Fibroblast of lung (primary cell): ENCODE measurements at places on chromosomes 3 and 15. TPM values are rescaled to one million over a fixed set of nuclear protein-coding genes. Genes with fewer than 3 reads are reported as not detected.

Gene EPHA3
- 0.26 and 0.99 TPM in 2 replicates for total RNA-seq

- peak; percentile 22 for DNase-seq
These were observed 23.9 kb downstream of the SLTM start for GRCh38 chr15:58909616-58910015.

DNA sequence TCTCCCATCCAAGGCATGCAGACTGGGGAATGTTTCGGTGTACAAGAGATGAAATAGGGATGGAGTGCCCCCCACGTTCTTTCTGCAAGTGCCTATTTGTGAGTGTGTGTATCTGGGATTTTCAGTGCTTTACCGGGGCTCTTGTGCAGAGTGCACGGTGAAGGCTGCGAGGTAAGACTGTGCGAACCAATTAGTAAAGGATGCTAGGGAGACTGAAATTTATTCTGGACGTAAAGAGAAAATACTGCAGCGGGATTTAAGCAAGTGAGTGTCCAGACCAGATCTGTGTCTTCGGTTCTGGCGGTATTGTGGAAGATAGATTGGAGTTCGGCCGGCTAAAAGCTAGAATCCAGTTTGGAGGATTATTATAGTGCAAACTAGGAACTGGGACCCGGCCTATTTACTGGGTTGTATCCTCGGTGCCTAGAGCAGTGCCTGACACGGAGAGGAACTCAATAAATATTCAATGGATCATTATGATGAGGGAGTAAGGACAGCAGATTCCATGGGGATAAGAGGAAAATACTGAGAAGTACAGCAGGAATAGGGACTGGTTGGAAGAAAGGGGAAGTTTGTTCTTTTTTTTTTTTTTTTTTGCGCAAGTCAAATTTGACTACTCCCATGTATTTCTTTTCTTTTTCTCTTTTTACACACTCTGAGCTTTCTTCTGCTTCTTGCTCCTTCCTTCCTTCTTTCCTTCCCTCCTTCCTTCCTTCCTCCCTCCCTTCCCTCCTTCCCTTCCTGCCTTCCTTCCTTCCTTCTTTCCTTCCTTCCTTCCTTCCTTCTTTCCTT lies 580 bp upstream of the MAGEF1 start:
- no peak for DNase-seq

- DNase-seq = no peak
These were observed 3.0 kb downstream of the IDH2 start for GRCh38 chr15:90099072-90099867.

DNA sequence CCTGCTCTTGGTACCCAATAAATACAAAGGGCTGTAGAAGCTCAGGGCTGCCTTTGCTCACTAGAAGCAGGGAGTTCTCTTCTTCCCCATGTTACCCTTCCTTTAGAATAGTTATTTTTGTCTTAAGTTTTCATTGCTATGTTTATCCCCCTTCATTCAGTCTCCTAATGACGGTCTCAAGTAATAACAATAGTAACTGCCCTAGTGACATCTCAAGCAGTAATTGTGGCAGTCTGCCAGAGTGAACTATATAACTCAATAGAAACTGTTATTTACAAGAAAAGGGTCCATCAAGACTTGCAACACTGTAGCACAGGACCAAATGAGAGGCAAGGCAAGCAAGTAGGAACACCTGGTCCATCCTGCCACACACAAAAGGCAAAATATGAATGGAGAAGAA lies 32.5 kb upstream of the SIN3A start:
- no peak for DNase-seq

GRCh38 chr3:188686324-188686723 lies 485.4 kb upstream of the TPRG1 start:
- no peak for DNase-seq

DNA sequence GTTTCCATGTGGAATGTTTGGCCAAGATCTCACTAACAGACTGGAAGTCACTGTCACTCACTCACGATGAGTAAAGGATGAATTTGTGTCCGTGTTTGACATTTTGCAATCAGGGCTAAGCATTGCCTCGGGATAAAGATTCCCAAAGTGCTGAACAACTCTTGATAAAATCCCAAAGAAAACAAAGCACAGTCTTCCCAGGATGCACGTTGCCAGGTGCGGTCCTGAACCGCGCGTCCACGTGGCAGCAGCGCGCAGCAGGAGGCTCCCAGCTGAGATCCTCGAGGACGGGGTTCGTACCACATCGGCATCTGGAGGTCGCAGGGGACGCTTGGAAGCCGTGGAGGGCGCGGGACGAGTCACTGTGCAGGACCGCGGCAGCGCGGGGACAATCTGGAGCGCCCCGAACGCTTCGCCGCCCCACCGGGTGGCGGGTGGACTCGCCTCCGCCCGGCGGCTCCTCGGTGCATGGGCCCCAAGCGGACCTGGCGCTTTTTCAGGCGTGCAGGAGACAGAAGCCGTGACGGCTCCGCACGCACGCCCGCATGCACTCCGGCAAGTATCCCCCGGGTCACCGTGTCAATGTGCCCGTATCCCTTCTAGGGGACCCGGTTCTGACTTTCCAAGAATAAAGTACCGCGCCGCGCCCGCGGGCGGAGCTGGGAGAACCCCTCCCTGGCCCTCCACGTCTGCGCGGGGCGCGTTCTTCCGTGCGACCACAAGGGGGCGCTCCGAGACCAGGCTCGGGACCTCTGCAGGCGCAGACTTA lies 17.7 kb downstream of the CPN2 start:
- peak; percentile 78 for DNase-seq

Gene CATSPER2
- 1.0 and 2.3 TPM in 2 replicates for total RNA-seq

Gene EPHB1
- total RNA-seq = 0.50 TPM in 1 of 2 replicates, not detected in the other

GRCh38 chr15:99717161-99718009 lies 15.9 kb downstream of the LYSMD4 start:
- DNase-seq = no peak

Gene CCDC39
- total RNA-seq = under 0.01 TPM in 2 replicates

- DNase-seq = no peak
These were observed 11.2 kb downstream of the ESYT3 start for GRCh38 chr3:138445654-138446053.

GRCh38 chr3:195868336-195868865 lies 40.0 kb downstream of the TNK2 start:
- DNase-seq = no peak

GRCh38 chr3:135229018-135229495 lies 434.0 kb downstream of the EPHB1 start:
- peak; percentile 1 for DNase-seq

DNA sequence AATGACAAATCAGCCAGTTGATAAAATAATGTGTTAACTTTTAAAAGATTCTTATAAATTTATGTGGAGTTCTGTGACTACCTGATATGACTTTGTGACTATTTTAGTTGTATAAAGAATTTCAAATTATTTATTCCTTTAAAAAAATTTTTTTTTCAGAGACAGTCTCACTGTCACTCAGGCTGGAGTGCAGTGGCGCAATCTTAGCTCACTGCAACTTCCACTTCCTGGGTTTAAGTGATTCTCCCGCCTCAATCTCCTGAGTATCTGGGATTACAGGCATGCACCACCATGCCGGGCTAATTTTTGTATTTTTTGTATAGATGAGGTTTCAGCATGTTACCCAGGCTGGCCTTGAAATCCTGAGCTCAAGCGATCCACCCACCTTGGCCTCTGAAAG lies 48.5 kb downstream of the MBNL1 start:
- DNase-seq = no peak

GRCh38 chr3:153210146-153210545 lies 48.1 kb downstream of the RAP2B start:
- peak; percentile 38 for DNase-seq

Gene GLDN
- total RNA-seq = 22.9 and 50.7 TPM in 2 replicates

- DNase-seq = peak; percentile 25
These were observed 26.5 kb upstream of the CP start for GRCh38 chr3:149247929-149248691.

DNA sequence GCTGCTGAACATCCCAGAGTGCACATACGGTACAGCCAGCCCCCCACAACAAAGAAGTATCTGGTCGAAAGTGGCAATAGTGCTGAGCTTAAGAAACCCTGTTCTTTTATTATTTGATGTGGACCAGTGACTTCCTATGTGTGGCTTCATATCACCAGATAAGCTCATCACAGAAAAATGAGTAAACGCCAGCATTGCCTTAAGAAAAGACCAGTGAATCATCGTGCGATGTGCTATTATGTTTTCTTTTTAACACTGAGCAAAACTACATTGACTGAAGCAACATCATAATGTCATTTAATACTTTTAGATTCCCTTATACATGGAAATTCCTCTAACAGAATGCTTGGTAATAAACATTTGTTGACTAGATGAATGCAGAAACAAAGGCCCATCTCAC lies 45.2 kb upstream of the ARRDC4 start:
- no peak for DNase-seq

Gene MRPS11
- 23.6 and 27.1 TPM in 2 replicates for total RNA-seq

Gene FOXB1
- total RNA-seq = not detected in 2 replicates

Gene TGFBR2
- total RNA-seq = 86.5 and 93.0 TPM in 2 replicates

- peak; percentile 59 for DNase-seq
These were observed 46.4 kb downstream of the TMEM44 start for GRCh38 chr3:194586836-194587235.

GRCh38 chr3:57060089-57060821 lies at the start of gene SPATA12:
SPATA12 (plus strand) TSS chr3:57060664; CDS start chr3:57073695, 13,031 bp downstream.
- peak; percentile 94 for DNase-seq
